ENCODE measurements at places on chromosomes 1 and 21.

DNA sequence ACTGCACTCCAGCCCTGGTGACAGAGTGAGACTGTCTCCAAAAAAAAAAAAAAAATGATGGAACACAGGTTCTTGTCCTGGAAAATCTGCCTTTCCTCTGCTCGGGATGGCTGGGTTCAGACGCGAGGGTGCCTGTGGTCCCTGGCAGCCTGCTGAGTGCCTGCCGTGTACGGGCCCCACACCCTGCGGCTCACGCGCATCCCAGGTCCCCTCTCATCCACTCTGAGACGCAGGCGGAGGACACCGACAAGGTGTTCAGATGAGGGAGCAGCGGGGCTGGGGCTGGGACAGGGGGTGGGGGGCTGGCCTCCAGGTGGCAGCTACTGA, 4.3 kb upstream of the ANKRD65 start:
- DNase-seq, result no peak

- DNase-seq, result no peak
Observed at GRCh38 chr1:203124546-203125317, 2.8 kb upstream of the ADORA1 start.

GRCh38 chr1:48790397-48790796, 13.7 kb upstream of the BEND5 start:
- DNase-seq, result no peak

GRCh38 chr1:107914119-107914765, 50.7 kb downstream of the VAV3 start:
- DNase-seq, result no peak

- no peak for DNase-seq
Observed at GRCh38 chr1:210233495-210234328, 1.1 kb downstream of the SERTAD4 start.

DNA sequence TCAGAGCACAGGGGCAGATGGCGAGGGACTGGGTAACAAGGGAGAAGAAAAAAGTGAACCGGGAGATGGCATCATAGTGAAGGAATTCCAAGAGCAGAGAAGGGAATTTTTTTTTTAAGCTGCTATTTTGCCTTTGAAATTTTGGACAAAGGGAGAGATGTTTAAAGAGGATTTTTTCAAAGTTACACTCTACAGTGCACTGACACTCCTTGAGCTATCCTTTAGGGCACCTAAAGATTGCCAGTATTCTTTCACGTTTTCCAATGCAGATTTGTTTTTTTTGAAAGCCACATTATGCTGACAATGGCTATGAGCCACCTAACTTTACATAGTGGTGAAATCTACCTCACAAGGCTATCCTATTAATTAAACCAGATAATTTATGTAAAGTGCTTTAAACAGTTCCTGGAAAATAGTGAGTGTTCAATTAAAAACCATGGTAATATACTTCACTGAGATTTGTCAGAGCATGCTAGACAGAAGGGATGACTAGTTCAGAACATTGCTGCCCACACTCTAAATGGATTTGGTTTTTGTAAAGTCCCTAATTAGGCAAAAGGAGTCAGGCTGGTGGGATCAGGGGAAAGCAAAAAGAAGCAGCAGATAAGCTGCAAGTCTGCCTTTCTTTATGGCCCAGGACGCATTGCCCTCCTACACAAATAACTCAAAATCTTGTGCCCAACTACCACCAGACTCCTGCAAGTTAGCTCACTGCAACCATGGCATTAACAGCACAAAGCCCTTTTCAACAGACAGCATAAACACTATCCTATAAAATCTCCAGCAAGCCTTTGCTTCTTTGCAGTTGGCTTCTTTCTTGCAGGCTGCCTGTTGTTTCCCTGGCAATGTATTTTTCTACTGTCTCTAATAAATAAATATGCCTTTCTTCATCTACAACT, 53.9 kb downstream of the PRDX6 start:
- no peak for DNase-seq

DNA sequence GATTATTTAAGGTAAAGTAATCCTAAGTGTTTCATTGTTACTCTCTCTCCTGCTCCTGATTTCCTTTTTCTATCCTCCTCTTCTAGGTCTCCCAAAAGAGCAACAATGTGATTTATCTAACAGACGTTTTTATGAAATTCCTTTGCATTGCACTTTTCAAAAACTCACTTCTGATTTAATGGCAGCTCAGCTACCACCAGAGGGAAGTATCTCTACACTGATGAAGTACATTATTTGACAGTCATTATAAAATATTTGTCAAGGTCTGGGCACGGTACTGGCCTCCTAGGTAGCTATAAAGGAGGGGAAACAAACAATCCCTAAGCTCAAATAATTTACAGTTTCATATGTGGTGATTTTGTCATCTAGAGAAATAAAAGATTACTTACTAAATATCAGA, 15.6 kb downstream of the TMPRSS15 start:
- no peak for DNase-seq

DNA sequence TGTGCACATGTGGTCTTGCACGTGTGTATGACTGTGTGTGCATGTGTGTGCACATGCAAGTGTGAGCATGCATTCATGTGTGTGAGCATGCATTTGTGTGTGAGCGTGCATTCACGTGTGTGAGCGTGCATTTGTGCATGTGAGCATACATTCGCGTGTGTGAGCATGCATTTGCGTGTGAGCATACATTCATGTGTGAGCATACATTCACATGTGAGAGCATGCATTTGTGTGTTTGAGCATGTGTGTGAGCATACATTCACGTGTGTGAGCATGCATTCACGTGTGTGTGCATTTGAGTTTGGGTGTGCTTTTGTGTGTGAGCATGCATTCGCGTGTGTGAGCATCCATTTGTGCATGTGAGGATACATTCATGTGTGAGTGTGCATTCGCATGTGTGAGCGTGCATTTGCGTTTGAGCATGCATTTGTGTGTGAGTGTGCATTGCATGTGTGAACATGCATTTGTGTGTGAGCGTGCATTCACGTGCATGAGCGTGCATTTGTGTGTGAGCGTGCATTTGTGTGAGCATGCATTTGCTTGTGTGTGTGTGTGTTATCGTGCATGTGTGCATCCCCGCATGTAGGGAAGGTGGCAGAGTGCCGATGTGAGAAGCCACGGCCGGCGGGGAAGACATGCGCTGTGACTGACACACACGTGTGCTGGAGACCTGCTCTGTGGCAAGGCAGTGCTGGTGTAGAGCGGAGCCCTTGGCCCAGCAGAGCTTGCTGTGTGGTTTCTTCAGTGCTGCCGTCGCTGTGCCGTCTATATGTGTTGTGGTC, 18.2 kb downstream of the ITGB2 start:
- DNase-seq, result no peak

GRCh38 chr1:219066631-219067349, 106.9 kb upstream of the LYPLAL1 start:
- no peak for DNase-seq

DNA sequence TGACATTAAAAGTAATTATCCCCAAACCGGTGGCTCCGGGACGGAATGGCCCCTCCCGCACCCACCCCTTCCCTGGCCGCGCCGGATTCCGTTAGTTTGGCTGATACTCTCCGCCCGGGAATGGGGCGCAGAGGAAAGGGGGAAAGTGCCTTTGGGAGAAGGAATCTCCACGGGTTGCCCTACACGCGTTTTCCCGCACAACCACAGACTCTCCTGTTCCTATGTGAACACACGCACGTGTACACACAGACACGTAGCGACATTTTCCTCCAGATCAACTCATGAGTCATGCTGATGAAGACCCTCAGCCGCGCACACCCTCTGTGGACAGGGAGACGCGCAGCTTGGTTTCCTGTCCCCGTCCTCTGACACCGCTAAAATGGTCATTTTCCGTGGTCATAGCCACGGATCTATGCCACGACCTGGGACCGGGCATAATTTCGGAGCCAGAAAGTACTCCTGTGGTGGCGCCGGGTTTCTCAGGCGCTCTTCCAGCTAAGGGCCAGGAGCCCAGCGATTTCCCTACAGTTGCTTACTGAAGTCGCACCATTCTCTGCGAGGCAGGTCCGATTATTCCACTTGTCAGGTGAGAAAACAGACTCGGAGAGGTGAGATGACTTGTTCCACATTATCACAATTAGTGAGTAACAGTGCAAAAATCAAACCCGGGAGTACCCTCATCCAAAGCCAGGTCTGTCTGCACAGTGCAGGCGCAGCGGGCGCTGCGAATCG, 4.0 kb upstream of the DMRTA2 start:
- DNase-seq, result no peak

DNA sequence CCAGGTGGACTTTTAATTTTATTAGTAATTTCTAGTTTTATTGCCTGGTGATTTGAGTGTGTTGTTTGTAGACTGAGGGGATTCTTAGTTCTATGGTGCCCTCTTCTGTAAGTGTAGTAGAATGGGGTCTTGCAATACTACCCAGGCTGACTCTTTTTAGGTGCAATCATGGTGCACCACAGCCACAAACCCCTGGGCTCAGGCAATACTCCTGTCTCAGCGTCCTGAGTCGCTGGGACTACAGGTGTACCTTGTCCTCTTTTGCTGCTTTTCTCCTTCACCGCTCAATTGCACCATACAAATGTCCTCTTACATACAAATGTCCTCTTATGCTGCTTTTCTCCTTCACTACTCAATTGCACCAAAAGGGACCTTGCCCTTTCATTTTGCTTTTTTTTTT, 43.1 kb downstream of the SCP2 start:
- DNase-seq, result no peak

- no peak for DNase-seq
Observed at GRCh38 chr1:98005326-98006010, 84.6 kb upstream of the DPYD start.

GRCh38 chr1:6783221-6783620, 2.0 kb upstream of the CAMTA1 start:
- no peak for DNase-seq

DNA sequence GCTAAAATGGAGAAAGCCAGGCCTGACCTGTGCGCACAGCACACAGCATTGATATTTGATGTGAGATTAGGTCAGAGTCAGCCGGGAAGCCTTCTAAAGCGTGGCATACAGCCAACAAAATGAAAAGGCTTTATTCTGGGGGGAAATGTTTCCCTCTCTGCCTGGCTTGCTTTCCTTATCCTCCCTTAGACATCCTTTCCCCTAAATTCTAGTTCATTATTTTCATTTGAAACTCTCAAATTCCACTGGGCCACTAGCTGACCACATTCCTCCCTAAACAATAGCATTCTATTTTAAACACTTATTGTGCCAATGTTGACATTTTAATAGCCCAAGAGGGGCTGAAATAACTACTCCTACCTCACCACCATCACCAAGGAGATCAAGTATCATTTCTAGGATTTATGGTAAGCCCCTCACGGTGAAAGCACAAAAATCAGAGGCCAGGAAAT, 49.4 kb downstream of the LEPR start:
- no peak for DNase-seq

GRCh38 chr21:44632067-44632466, 5.1 kb upstream of the KRTAP10-10 start:
- no peak for DNase-seq

DNA sequence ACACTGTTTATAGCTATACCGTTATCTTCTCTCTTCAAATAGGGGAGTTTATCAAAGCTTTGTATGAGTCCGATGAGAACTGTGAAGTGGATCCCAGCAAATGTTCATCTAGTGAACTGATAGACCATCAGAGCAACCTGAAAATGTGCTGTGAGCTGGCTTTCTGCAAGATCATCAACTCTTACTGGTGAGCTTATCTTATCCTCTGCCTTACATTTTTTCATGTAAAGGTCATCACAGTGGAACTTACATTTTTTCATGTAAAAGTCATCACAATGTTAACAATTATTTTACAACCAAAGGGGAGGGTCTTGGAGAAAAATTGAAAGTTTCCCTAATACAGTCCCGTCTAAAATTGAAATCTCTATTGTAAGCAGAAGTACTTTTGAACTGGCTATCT, 45.2 kb downstream of the CLEC20A start:
- no peak for DNase-seq

DNA sequence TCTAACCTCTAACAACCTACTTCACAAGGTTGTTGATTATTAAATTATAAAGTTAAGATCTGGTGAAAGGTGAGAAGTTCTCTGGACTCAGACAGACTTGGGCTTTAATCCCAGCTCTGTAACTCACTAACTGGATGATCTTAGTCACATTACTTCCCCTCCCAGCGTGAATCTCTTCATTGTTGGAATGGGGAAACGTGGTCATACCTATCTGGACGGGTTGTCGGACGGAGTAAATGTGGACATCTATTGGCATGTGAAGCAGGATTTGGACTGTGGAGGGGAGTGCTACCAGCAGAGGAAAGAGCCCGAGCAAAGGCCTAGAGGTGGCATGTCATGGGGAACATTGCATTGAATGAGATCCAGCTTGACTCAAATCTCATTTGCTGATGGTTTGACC, 45.1 kb upstream of the RPL11 start:
- no peak for DNase-seq

GRCh38 chr1:109529881-109530456, 9.7 kb upstream of the GPR61 start:
- DNase-seq, result no peak

GRCh38 chr21:34311561-34312330, 52.1 kb upstream of the KCNE2 start:
- no peak for DNase-seq

- DNase-seq, result no peak
Observed at GRCh38 chr1:210022044-210022443, 84.0 kb downstream of the SYT14 start.

DNA sequence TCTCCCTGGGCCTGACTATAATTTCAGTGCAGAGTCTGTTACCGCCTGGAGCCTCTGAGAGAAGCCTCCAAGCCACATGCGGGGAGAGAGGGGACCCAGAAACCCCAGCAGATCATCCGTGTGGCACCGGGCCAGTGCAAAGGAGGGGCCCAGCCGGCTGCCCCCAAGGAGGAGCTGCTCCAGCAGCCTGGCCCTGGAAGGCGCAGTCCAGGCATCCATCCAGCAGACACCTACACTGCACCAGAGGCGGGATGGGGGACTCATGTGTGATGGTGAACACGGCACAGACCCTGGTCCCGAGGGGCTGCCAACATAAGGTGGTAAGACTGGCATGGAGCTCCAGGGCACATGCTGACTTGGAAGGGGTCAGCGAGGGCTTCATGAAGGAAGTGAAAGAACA, 39.6 kb upstream of the CLSTN1 start:
- DNase-seq, result no peak

DNA sequence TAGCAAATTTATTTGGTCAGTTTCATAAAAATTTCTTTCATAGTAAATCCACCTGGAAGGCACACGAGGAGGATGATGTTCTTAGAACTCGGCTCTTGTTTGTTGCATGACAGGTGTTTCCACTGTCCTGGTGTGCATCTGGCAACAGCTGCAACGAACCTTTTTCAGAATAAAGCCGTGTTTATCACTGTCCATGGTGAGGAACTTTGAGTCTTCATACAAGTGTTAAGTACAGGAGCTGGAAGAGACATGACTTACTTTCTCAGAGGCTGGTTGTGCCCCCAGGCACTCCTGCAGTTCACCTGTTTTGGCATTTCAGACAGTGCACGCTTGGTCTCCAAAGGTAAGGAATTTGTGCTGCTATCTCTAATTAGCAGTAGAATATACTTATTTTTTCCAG, 97.1 kb downstream of the ADAMTS1 start:
- no peak for DNase-seq

DNA sequence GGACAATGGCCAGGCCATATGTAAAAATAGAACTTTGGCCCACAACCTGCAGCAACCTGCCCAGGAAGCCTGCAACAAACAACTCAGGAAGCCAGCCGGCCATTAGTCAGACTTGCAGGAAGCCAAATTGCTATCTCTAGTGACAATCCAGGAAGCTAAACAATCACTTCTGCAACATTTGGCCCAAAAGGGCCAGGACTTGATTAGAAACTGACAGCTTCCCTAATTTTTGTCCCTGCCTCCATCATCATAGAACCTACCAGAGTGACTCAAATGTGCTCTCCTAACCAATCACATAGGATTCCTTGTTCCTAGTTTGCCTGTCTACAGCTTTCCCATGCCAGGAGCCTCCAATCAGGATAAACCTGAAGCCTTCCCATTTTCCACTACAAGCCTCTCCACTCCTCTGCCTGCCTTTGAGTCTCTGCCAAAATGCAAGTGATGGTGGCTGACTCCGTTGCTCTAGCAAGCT, 639.3 kb downstream of the PTPRU start:
- DNase-seq, result no peak

Measured in activated T-cell treated with anti-CD3 and anti-CD28 coated beads, Interleukin-2, amount 50 U/mL, for 1 hour (primary cell).